ENCODE measurements at places on chromosomes 6 and 20.

DNA sequence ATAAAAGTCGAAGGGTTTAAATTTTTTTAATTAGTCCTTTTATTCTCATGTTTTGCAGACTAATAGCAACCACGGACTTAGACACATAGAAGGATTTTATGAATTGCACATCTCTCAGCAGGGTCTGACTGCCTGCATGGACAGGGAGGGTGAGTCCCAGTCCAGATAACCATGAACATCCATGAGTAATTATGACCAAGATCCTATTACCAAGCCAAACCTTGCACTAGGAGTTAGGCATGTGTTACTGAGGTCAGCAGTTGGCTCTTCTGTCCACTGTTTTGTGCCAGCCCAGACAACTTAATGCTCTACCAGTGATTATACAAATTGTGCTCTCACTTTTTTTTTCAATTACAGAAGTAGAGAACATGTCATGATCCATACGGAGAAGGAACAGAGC, 211.2 kb downstream of the MAFB start:
- no peak for DNase-seq

GRCh38 chr6:155013457-155013876, 18.4 kb downstream of the TIAM2 start:
- no peak for DNase-seq

- no peak for DNase-seq
Measured at GRCh38 chr6:152277826-152278329, 359.3 kb downstream of the SYNE1 start.

- no peak for DNase-seq
Measured at GRCh38 chr6:115001731-115002350, 659.0 kb upstream of the HS3ST5 start.

- DNase-seq: no peak
Measured at GRCh38 chr6:120303527-120303926, 954.0 kb upstream of the MAN1A1 start.

DNA sequence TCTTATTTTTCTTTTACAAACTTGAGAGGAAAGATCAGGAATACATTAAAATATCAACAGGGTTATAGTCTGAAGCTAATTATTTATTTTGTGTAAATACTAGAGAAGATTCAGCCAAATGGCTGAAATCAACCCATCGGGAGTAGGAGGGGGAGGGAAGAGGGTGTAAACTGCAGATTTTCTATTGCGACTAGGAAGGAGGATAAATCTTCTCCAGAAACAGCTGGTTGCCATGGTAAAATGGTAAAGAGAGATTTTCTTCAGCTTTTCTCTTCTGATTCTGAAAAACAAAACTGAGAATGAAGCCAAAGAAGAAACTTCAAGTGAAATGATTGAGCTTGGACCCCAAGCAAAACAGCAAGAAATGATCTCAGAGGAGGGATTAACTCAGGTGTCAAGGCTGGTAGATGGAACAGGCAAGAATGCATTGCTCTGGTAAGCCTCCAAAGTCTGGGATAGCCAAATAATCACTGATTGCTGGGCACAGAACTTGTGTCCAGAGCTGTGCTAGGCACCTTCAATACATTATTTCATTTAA, 193.5 kb upstream of the SPTLC3 start:
- DNase-seq: no peak

All from globus pallidus (tissue), 1 donor.